ENCODE measurements at places on chromosomes 5 and 9.

DNA sequence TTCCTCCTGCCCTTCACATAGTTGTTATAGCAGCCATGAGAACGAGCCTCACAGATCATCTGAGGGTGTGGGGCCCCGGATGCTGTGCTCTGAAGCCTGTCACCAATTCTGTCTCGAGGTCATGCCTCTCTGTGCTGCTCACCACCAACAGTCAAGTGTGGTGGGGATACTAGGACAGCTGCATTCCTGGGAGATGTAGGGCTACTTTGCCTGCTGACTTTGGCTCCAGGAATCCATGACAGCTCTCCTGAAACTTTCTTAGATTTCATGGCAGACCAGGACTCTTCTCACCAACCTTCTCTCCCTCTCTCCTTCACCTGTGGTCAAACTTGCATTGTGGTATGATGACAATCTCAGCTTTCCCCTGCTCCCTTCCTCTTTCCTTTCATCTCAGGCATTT lies 395.9 kb downstream of the PSAT1 start:
- no peak for DNase-seq

- no peak for DNase-seq
These were observed 29.2 kb upstream of the TIFAB start for GRCh38 chr5:135481387-135481786.

GRCh38 chr5:124888050-124888506 lies 141.6 kb upstream of the ZNF608 start:
- no peak for DNase-seq

DNA sequence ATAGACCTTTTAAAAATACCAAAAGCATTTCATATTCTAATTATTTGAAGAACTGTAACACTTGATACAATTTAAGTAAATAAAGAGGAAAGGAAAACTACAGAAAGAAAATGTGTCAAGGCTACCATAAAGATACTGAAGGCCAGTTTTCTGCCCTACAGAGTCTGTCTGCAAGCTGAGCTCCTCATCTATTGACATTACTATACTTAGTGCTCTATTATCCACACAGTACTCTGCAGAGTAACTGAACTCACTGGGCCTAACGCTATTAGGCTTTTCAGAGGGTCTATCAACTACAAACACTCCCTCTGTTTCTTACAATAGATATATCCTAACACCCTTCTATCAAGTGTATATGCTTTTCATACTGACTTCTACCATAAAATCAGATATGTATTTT lies 57.1 kb upstream of the SUSD1 start:
- no peak for DNase-seq

DNA sequence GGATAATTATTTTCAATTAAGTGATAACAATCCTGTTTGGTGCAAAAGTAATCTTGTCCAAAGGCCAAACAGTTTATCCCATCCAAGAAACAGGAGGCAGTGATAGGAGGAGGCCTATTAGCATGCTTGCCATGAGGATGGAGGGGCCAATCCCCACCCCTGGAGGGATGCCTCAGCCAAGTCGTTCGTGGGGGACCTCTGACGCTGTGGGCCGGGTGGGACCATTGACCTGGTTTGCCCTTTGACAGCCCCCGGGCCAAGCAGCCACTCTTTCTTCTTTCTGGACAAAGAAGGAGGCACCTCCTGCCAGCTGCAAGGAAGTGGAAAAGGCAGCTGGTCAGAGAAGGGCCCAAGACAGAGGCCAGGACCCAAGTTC lies 39.5 kb upstream of the GRHPR start:
- DNase-seq, result no peak

GRCh38 chr9:137370865-137371520 lies 52.0 kb downstream of the EXD3 start:
- DNase-seq, result no peak

- no peak for DNase-seq
These were observed 272.8 kb downstream of the CWC27 start for GRCh38 chr5:65041296-65042158.

DNA sequence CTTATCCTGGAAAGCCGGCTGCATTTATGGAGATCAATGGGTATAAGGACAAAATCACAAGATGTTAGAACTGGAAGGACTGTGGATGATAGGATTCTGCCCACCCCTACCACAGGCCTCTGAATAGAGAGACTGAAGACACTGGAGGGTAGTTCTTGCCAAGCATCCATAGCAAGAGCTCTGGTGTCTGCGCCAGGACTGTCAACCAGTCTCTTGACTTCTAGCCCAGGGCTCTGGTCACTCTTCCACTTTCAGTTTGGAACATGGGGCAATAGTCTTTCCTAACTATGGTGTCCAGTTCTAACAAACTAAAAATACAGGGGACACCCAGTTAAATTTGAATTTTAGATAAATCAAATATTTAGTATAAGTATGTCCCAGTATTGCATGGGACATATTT lies 23.4 kb downstream of the LARP1 start:
- no peak for DNase-seq

- DNase-seq, result peak; percentile 18
These were observed 15.0 kb downstream of the NINJ1 start for GRCh38 chr9:93118863-93119702.

- no peak for DNase-seq
These were observed 5.1 kb downstream of the STARD4 start for GRCh38 chr5:111507276-111507675.

GRCh38 chr5:91211997-91212713 lies 171.0 kb downstream of the ARRDC3 start:
- no peak for DNase-seq

- DNase-seq, result no peak
These were observed 3.5 kb upstream of the SMC2 start for GRCh38 chr9:104090578-104090977.

- DNase-seq, result no peak
These were observed 266.4 kb upstream of the ZNF608 start for GRCh38 chr5:125012727-125013451.

DNA sequence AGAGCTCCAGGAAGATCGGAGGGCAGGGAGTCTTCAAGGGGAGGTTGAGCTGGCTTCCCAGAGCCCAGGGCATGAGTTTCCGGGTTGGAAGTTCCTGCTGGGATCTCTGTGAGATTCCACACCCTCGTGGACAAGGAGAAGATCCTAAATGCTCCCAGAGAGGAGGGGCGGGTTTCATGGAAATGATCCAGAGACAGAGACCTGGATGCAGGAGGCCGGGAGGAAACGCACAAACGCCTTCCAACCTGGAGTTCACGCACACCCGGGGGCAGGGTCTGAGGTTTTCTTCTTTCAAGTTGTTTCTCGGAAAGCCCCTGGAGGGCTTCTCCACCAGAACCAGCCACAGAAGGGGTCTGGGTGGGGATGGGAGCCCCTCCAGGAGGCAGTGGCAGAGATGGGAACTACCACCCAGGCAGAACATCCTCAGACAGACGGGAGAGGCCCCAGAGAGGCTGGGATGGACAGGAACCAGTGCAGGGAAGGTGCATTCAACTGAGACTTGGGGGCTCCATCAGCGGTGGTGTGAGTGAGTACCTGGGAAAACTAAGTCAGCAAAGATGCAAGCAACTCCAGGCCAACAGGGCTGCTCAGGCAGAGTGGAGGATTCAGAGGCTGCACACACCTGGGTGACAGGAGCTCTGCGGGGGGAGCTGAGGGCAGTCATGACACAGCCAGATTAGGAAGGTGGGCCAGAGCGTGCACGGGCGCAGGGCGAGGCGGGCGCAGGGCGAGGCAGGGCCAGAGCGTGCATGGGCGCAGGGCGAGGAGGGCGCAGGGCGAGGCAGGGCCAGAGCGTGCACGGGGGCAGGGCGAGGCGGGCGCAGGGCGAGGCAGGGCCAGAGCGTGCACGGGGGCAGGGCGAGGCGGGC lies 52.1 kb upstream of the EXOC3 start:
- no peak for DNase-seq

- DNase-seq, result no peak
These were observed 31.0 kb downstream of the EPB41L4A start for GRCh38 chr5:112388074-112388473.

- DNase-seq, result no peak
These were observed 288.2 kb upstream of the SEMA6A start for GRCh38 chr5:116862632-116863455.

GRCh38 chr5:135721548-135722090 lies 112.8 kb upstream of the SLC25A48 start:
- no peak for DNase-seq

- DNase-seq, result no peak
These were observed 71.2 kb downstream of the MTAP start for GRCh38 chr9:21873540-21874221.

DNA sequence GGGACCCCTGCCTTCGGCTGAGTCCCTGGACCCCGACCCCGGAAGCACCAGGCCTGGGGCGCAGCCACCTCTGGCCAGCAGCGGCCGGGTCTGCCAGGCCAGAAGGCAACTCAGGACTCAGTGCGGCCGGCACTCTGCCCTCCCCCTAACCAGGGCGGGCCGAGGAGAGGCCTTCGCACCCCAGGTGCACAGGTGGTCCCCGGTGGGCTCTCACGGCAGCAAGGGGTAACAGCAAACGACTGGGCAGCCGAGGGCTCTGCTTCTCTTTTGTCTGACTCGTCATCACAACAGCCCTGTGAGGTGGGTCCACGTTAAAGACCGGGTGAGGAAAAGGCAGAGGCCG lies 20.7 kb upstream of the NOTCH1 start:
- no peak for DNase-seq

DNA sequence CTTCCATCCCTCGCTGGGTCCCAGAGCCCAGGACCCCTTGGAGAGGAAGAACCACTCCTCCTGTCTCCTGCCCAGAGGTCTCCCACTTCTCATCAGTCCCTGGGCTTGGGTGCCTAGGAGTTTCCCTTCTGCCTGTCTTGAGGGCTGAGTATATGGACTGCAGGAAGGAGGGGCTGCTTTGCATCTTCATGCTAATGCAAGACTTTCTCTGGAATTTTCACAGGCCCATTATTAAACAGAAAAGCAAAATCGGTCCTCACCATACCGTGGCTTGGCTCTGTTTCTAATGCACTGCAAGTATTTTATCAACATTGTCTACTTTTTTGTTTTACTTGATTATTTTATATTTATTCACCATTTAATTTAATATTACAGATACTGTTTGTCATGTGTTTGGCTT lies 34.5 kb downstream of the TRIO start:
- no peak for DNase-seq

DNA sequence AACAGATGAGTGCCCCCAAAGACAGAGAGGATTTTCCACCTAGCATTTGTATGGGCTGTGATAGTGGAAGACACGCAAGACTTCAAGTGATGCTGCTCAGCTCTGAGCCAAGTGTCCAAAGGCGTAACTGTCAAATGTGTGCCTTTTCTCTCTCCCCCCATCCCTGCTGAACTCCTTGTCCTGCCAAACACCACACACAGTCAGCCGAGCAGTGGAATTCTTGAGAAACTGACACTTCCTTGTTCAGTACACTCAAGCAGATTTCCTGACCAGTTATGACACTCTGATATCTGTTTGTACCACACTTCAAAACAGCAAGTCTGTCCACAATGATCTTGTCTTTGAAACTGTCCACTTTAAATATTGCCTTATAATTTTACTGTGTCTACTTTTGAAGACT lies 166.4 kb downstream of the PIK3R1 start:
- no peak for DNase-seq

- no peak for DNase-seq
These were observed 41.5 kb downstream of the PIP5K1B start for GRCh38 chr9:68746525-68746924.

DNA sequence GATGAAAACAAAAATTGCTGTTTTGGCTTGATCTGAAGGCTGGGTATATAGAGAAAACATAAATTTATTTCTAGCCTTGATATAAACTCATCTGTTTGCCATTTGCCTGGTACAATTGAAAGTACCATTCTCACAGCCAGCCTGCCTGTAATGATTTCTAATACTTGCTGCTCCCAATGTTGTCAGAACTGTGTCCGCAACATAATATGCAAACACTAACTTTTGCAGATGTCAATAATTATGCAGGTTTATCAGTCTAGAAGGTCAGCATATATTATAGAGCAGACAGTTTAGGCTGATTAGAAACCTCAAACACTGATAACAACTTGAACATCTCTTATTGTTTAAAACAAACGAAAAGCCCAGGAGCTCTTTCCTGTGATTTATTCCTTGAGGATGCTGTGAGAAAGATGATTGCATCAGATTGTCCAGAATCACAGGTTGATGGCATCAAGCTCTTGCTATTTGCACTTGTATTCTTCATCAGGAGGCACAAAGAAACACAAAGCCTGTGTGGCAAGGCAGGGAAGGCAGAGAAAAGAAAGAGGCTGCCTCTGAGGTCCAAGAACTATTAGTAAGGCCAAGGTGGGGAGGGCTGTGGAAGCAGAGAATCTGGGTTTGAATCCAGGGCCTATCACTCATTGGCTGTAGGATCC lies 21.4 kb upstream of the HMHB1 start:
- DNase-seq, result no peak

DNA sequence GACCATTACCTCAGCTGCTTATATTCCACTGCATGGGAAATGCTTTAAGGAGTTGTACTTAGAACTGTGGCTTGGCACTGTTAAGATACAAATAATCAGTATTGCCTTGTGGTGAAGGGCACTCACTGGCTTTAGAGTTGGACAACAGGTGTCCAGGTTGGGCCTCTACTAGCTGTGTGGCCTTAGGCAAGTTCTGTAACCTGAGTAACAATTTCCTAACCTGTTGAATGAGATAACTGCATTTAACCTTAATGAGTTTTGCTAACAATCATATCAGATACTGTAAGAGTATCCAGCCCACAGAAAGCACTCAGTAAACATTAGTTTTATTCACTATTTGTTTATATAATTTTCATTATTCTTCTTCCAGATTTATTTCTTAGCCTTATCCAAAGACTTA lies 17.2 kb upstream of the HK3 start:
- DNase-seq, result no peak

- no peak for DNase-seq
These were observed 11.2 kb downstream of the ANKS6 start for GRCh38 chr9:98784831-98785806.

- DNase-seq, result no peak
These were observed 143.2 kb downstream of the RMI1 start for GRCh38 chr9:84123648-84124406.

DNA sequence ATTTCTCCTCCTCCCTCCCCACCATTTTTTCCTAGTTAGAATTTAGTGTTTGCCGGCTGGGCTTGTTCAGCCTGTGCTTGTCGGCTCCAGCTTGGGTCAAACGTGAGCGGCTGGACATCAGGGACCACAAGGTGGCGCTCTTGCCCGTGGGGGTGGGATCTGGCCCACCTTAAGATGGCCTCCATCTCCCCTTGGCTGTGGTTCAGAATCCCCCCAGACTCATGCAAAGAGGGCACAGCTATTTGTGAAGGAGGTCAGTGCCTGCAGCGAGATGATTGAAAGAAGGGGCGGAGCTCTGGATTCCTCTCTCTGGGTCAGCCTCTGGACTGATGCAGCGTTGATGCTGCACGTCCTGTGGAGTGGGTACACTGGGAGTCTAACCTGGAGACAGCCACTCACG lies 283.3 kb upstream of the TUT7 start:
- peak; percentile 41 for DNase-seq

All from femur (tissue), 1 donor.